ENCODE measurements at places on chromosomes 4 and X.

GRCh38 chr4:183345261-183345660, 23.0 kb upstream of the CLDN24 start:
- no peak for DNase-seq

GRCh38 chr4:112348488-112349158, 51.5 kb downstream of the ALPK1 start:
- DNase-seq = peak; percentile 72

DNA sequence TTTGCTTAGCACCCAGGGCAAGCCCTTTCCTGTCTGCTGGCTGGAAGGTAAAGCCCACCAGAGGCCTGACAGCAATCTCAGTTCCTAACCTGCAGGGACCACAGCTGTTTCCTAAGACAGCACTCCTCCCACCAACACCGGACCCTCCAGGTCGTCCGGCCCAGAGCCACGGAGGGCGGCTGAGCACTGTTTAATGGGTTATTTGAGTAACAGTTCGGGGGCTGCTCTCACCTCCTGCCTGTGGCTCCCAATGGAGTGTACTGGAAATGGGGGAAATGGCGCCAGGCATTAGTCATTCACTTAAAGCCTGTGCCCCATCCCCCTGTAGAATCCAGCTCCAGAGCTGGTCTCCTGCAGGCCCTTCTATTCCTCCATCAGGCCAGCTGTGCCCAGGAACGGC, 81.6 kb upstream of the ADRA2C start:
- DNase-seq = no peak

DNA sequence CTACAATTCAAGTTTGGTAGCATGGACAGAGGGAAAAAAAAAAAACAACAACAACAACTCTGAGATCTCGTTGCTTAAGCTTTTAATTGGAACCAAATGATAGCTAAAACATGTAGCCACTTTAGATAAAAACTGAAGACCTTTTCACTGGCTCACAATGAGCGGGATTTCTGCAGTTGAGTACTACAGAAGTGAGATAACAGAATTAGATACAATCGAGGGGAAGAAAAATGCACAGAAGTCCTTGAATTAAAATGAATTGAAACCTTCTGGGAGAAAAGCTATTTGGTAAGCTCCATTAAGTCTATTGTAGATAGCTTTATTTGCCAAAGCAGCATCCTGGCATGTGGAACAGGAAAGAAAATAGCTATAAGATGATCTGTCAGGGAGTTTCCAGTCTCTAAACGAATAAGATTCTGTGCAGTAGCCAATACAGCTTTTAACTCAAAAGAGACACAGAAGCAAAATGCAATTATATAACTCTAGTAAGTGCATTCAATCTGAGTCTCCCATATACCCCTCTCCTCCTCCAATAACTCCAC, 248.5 kb downstream of the ENOX2 start:
- DNase-seq = no peak

- no peak for DNase-seq
Observed at GRCh38 chrX:115393271-115393670, 103.8 kb downstream of the LUZP4 start.

GRCh38 chr4:1992468-1993168, 16.2 kb downstream of the NELFA start:
- DNase-seq = no peak

DNA sequence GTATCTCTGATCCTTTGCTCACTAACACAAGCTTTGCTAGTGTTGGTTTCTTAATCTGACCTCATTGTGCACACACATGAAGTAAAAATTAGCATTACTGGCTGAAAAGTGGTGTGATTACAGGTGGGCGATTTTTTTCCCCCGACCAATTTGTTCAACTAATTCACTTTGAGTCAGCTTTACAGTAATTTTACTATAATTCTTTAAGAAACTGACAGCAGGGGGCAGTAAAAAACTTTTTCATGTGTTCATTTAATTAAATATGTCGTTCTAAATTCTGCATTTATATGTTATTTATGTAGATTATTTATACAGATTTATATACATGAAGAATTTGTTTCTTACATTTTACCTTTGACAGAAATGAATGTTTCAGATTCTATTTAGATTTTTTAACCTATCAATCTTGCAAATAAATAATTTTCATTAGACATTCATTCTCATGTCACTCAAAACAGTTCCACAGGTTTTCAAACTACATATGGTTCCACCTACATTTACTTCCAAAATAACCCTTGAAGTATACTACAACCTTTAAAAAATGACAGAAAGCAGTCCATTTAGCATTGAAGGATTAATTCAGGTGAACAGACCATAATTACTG, 17.5 kb downstream of the PALLD start:
- DNase-seq = peak; percentile 27

GRCh38 chr4:88825931-88826330, 128.3 kb upstream of the NAP1L5 start:
- DNase-seq = no peak

DNA sequence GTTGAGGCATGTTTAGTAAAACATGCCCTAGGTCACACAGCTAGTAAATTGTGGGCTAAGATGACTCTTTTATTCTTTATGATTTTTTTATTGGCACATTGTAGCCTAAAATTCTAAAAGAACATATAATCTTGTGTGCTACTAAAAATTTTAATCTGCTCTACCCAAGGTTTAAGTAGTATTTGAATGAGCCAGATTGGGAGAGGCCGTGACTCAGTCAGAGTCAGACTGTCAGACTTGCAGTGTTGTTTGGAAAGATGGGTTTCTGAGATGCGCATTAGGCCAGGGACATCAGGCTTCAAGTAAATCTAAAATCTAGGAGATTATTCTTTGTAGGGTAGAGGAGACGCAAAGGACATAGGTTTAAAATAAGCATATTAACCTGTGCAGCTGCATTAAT, 30.7 kb upstream of the TMPRSS11E start:
- no peak for DNase-seq

DNA sequence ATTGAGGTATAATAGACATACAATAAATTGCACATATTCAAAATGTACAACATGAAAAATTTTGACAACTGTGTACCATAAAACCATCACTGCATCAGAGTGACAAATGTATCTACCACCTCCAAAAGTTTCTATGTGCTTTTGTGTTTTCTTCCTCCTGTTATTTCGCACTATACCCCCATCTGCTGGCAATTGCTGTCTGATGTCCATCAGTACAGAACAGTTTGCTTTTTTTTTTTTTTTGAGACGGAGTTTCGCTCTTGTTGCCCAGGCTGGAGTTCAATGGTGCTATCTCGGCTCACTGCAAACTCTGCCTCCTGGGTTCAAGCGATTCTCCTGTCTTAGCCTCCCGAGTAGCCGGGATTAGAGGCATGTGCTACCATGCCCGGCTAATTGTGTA, 154.3 kb upstream of the GIMD1 start:
- DNase-seq = no peak

GRCh38 chrX:36898301-36898700, 109.9 kb upstream of the FAM47C start:
- peak; percentile 7 for DNase-seq

- DNase-seq = no peak
Observed at GRCh38 chr4:168488869-168489274, 8.0 kb upstream of the PALLD start.

GRCh38 chr4:182496408-182496807, 253.2 kb downstream of the TENM3 start:
- DNase-seq = no peak

GRCh38 chr4:66688674-66689073, 856.6 kb downstream of the CENPC start:
- peak; percentile 20 for DNase-seq

DNA sequence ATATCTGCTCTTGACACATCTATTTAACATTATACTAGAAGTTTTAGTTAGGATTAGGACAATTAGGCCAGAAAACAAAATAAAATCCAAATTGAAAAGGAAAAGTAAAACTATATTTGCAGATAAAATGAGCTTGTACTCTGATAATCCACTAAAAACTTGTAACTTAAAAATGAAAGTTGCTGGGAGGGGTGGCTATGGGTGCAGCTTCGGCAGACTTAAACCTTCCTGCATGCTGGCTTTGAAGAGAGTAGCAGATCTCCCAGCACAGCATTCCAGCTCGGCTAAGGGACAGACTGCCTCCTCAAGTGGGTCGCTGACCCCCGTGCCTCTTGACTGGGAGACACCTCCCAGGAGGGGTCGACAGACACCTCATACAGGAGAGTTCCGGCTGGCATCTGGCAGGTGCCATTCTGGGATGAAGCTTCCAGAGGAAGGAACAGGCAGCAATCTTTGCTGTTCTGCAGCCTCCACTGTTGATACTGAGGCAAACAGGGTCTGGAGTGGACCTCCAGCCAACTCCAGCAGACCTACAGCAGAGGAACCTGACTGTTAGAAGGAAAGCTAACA, 2379.9 kb downstream of the ARAP2 start:
- DNase-seq = no peak

DNA sequence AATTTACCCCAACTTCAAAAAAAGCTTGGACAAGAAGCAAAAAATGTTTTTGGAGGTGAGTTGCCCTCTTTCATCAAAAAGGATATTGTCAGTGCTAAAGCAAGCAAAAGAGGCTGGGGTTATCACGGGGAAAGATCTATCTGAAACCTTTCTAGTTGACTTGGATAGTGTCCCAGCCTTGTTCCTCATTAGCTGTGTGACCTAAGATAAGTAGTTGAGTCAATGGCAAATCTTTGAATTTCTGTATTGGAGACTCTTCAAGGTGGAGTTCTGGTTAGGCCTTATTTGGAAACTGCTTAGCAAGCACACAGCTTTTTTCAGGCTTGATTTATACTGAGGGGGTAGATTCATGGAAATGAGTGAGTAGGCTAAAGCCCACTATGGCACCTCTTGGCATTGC, 271.6 kb downstream of the GRIA3 start:
- no peak for DNase-seq

GRCh38 chr4:146450524-146450923, 71.2 kb downstream of the SLC10A7 start:
- DNase-seq = no peak

DNA sequence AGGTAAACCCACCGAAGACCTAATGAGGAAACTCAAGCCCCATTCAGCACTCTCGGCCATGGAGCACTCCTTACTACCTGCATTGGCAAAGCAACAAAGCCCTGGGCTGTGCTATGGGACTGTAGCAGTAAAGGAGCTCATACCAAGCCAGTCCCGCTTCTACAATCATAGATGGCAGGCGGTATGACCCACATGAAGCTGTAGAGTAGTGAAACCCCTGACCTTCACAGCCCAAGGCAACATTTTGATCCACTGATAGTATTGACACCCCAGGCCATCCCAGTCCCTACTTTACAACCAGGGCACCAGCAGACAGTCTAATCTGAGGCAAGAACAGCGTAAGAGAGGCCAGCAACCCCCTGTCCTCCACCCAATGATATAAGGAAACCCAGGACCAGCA, 25.2 kb downstream of the CENPC start:
- no peak for DNase-seq

DNA sequence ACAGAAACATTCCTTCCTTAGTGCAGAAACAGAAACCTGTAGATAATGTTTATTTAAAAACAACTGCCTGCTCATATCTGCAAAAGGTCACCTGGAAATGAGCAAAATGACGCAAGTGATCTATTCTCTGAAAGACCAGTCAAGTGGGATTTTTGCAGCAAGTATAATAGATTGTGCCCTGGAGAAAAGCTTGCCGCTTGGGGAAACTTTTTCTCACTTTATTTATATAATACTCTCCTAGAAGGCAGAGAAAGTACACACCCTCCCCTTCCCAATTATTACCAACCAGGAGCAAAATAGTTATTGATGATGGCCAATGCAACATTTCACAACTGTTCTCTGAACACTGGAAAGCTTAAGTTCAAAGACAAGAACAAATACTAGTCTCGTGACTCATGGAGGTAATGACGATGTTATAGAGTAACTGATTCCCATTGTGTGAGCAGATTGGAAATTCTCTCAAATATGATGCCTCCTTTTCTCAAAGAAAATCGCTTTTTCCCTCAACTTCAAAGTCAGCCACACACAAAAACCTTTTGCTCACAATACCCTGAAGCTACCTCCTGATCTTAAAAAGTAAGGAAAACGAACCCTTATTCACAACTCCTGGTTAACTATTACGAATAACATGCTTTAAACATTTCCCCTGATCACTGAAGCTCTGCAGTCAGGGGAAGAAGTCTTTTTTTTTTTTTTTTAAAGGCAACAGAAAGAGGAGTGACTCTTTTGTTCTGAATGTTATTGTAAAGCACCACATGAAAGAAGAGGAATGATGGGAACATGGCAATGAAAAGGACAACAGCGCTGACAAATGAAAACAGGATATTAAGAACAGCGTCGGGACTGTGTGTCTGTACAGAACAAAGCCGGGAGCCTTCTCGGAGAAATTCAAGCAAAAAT, 41.0 kb downstream of the MID1 start:
- DNase-seq = no peak

GRCh38 chr4:108620101-108620932, at the start of gene RPL34:
Gene RPL34 (plus strand): TSS chr4:108620576. CDS start chr4:108621960, 1,384 bp downstream.
- peak; percentile 98 for DNase-seq

GRCh38 chrX:48715072-48715471, 18.5 kb downstream of the SUV39H1 start:
- no peak for DNase-seq

- no peak for DNase-seq
Observed at GRCh38 chr4:113113151-113113550, 63.7 kb downstream of the ANK2 start.

DNA sequence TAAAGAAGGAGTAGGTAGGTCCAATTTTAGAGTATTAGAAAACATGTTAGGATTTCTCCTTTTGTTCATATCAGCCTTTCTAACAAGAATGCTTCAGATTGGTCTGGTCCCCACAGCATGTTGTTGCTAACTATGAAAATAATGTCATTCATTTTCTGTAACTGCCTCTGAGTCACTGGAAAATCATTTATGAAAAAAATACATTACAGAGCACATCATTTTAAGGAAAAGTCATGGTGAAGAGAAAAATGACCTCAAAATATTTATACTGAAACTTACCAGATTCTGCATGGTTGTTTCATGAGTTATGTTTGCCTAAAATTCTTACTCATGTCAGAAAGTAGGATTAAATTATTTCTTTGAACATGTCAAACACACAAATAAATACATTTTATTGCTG, 35.2 kb downstream of the DTHD1 start:
- peak; percentile 4 for DNase-seq

- no peak for DNase-seq
Observed at GRCh38 chr4:103429283-103429682, 231.1 kb upstream of the CENPE start.

- no peak for DNase-seq
Observed at GRCh38 chr4:186736466-186736865, 12.8 kb upstream of the FAT1 start.

GRCh38 chr4:3010998-3011397, 47.6 kb downstream of the GRK4 start:
- peak; percentile 24 for DNase-seq

- DNase-seq = no peak
Observed at GRCh38 chr4:47486231-47486673, 1.2 kb downstream of the ATP10D start.

GRCh38 chrX:86845101-86845500, 672.5 kb upstream of the KLHL4 start:
- DNase-seq = no peak
